ENCODE measurements at places on chromosomes 16 and 17.

DNA sequence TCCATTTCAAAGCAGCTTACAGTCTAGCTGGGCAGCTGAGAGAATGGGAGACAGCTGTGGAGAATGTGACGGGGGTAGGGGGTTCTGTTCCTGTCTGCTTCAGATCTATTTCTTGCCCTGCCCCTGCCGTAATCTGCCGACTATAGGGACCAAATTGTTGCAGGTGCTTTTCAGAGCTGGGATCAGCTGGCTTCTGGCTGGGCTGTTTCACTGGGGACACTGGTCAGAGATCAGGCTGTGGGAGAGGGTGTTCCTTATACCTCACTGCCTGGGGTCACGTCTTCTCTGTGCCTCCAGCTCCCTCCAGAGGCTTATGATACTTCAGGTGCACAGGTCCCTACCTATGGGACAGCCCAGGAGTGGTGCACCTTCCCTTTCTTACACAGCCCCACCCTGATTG lies 514.9 kb upstream of the GOT2 start:
- DNase-seq, result no peak

DNA sequence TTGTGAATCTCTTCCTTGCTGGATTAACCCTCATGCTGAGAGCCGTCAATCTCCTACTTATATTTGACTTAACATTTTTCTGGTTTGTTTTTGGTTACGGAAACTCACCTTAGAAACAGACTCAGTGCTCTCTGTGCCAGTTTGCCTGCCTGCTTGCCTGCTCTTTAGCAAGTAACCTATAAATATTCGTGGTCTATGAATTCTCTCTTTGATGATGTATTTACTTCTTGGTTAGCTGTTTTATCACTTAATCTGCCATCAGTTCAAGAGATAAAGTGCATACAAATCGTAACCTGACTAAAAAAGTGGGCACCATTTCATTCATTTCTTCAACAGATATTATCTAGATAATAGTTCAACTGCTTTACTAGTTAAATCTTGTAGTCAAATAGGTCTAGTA lies 26.7 kb downstream of the CYB5B start:
- DNase-seq, result no peak

DNA sequence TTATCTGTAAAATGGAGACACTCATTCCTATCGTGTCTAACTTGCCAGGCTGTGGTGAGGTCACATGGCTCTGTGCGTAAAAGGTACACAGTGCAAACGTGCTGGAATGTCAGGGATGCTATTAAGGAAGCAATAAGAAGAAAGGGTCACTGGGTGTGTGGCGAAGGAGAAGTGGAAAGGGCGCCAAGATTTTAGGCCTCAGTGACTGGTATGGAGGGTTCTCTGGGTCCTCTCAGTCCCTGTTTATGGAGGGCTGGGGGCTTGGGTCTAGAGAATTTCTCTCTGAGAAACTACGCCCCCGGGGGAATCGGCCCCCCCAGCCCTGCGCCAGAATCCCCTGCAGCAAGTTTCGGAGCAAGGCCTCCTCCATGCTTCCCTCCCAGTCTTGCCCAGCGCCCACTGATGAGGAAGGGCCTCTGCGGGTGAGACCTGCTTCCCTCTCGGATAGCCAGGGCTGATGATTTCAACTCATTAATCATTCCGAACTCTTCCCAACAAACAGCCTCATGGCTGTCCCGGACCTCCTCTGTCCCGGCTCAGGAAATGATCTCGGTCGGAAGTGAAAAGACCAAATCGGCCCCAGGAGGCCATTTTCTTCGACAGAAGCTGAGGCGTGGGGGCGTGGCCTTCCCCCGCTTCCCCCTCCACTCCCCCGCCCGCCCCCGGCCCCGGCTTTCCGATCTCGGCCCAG lies 1.2 kb upstream of the HEXIM1 start:
- peak; percentile 67 for DNase-seq

DNA sequence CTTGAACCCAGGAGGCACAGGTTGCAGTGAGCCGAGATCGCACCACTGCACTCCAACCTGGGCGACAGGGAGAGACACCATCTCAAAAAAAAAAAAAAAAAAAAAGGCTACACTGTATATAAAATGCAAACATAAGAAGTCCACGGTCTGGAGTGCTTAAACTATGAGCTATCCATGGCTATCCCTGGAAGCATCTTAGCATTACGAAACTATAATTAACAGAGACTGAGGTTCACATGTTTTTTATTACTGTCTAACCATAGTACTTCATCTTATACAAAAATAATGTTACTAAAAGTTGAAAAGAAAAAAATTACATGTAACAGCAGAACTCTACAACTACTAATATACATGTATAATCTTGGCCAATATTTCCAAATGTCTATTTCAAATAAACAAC lies 32.8 kb downstream of the HELZ start:
- peak; percentile 14 for DNase-seq

- no peak for DNase-seq
Observed at GRCh38 chr17:42868338-42868737, 17.3 kb downstream of the AOC3 start.

DNA sequence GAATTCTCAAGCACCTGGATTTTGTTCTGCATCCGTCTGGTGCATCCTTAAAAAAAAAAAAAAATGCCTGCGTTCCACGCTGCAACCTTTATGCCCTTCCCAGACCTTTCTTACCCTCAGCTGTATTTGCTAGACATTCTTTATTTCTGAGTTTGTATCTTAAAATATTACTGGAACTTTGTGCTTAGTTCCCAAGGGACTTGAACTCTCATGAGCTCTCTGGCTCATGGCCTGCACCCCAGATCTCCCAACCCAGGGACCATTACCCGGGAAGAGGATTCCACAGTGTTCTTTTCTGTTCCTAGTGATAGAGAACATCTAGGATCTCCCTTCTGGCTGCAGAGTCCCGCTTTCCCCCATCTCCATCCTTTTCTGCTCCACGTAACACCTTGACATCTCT lies 28.9 kb upstream of the CLEC18A start:
- DNase-seq, result no peak

DNA sequence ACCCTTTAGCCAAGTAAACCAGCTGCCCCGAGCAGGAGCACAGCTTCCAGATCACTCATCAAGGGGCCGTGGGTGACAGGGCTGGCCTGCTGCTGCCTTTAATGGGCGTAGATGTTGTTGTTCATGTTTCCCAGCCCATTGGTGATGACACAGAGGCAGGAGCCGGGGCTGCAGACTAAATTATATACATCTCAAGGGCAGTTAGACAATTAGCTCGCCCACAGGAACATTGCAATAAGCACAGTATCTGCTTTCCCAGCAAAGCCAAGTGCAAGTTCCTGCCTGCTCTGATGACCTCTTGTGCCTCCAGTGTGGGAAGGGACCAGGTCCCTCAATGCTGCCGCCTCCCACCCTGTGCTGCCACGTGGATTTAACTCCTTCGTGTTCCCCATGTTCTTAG lies 485.8 kb downstream of the MAF start:
- no peak for DNase-seq

- DNase-seq, result no peak
Observed at GRCh38 chr16:79411357-79411756, 189.2 kb downstream of the MAF start.

GRCh38 chr17:70394473-70395232 lies 225.3 kb downstream of the KCNJ2 start:
- DNase-seq, result no peak

- peak; percentile 38 for DNase-seq
Observed at GRCh38 chr16:58196898-58197313, 1.0 kb downstream of the CSNK2A2 start.

GRCh38 chr16:17784073-17784472 lies 313.3 kb upstream of the XYLT1 start:
- DNase-seq, result no peak

- no peak for DNase-seq
Observed at GRCh38 chr17:78821961-78822360, 18.7 kb downstream of the USP36 start.

DNA sequence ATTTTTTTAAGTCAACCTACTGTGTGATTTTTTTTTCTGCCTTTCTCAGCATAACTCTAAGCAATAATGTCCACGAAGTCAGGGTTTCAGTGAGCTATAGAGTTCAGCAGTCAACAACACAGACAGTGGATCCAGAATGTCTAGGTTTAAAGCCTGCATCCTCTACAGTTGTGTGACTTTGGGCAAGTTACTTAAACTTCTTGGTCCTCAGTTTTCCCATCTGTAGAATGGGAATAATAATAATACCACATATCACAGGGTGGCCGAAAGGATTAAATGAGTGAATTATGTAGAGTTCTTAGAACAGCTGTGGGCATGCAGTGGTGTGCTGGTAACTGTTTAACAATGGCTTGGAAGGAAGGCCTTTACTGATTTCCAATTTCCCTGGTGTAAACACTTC lies 38.8 kb upstream of the MEAK7 start:
- no peak for DNase-seq

GRCh38 chr17:31598921-31599571 lies 207.6 kb downstream of the RAB11FIP4 start:
- no peak for DNase-seq

- DNase-seq, result no peak
Observed at GRCh38 chr17:688100-688989, 26.3 kb downstream of the VPS53 start.

- no peak for DNase-seq
Observed at GRCh38 chr16:31016018-31016417, 5.6 kb upstream of the STX1B start.

- DNase-seq, result no peak
Observed at GRCh38 chr16:57019746-57020145, 30.4 kb downstream of the NLRC5 start.

GRCh38 chr17:56624912-56625311 lies 31.4 kb downstream of the NOG start:
- DNase-seq, result no peak

DNA sequence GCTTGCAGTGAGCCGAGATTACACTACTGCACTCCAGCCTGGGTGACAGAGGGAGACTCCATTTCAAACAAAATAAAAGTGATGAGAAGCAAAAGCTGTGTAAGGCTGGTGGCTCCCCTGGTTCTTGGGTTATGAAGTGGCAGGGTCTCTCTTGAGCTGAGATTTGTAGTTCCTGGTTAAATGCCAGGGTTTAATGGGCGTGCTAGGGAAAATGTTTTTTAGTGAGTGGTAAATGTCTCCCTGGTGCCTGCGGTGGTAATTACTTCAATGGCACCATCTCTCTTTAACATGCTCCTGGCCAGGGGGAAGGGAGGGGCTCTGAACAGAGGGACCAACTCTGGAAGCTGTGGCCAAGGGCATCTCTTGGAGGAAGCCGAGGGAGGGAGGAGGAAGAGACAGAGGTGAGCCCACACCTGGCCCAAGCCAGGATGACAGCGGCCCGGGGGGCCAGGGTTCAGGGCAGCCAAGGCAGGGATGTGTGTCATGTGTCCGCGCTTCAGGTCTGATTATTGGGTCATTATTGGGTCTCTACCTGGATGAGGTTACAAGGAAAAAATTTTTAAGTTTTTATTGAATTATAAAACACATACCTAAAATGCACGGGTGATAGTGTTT lies 17.8 kb upstream of the RPL38 start:
- no peak for DNase-seq

- no peak for DNase-seq
Observed at GRCh38 chr17:68957944-68958343, 2.8 kb upstream of the ABCA8 start.

- DNase-seq, result no peak
Observed at GRCh38 chr16:67746846-67747245, 27.7 kb upstream of the GFOD2 start.

GRCh38 chr17:48578616-48579470 lies 693 bp upstream of the HOXB4 start:
- DNase-seq, result no peak

DNA sequence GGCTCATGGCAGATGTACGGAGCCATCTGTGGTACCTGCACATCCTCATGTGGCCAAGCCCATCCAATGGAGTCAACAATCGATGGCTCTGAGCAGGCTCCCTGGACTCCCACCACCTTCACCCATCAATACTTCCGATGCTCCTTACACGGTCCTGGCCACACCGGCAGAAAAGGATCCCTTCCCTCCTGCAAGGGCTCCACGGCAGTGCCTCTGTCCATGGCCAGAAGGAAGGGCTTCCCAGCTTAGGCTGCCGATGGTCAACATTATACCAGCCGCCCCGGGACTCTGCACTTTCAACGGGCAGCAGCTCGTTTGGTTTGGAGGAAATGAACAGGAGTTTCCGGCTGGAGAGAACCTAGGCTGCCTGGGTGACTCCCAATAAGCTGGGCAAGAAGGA lies 13.2 kb downstream of the SLX4 start:
- DNase-seq, result no peak

GRCh38 chr17:42402117-42402516 lies 13.9 kb upstream of the STAT3 start:
- DNase-seq, result no peak

DNA sequence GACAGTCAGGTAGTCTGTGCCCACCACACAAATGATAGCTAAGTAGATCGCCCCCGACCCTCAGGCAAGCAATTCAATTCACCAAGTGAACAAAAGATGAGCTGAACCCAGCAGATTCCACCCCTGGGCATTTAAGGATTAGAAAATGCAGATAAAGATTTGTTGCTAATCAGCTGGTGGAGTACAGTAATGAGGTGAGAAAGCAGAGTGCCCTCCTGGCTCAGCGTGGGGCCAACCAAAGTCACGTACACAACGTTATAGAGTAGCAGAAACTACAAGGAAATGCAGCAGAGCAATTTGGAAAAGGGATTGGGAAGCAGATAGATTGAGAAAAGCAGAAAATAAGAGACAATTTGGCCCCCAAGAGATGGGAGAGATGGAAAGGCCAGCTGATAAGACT lies 91.2 kb downstream of the SOX9 start:
- no peak for DNase-seq

DNA sequence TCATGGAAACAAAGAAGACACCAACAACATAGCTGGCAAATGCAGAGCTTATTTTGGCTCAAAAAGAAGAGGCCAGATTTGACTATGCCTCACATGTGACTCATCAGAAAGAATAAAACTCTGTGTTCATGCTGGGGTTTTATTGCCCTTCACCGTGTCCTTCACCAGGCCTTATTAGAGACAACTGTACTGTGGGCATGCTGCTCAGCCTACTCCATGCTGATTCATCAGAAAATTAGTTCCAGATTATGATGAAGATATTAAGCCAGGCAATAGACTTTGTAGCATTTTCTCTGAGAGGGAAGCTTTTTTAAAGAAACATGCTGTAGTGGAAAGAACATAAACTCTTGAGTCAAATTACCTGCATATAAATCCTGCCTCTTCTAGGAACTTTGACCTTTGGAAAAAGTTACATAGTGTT lies 89.8 kb downstream of the CYB561 start:
- peak; percentile 95 for DNase-seq
